ENCODE measurements at places on chromosomes 13 and 19.

- peaks cover 16% of the 10 kb centered on the region for H3K4me1 ChIP-seq
- H3K4me3 ChIP-seq, result no peak overlapping the region
- H3K36me3 ChIP-seq, result peaks cover 2% of the 10 kb centered on the region
- peaks cover 46% of the 10 kb centered on the region for H3K27me3 ChIP-seq
- H3K27ac ChIP-seq, result no peak overlapping the region
- DNase-seq, result no peak
Measured at GRCh38 chr19:51462276-51462675, 4.0 kb upstream of the SIGLEC8 start.

GRCh38 chr13:40158218-40158617, 502.8 kb downstream of the COG6 start:
- no peaks in the 10 kb centered on the region for H3K36me3 ChIP-seq
- no peak overlapping the region for H3K27ac ChIP-seq
- H3K4me1 ChIP-seq, result peaks cover 7% of the 10 kb centered on the region
- H3K27me3 ChIP-seq, result no peaks in the 10 kb centered on the region
- no peak overlapping the region for H3K4me3 ChIP-seq

DNA sequence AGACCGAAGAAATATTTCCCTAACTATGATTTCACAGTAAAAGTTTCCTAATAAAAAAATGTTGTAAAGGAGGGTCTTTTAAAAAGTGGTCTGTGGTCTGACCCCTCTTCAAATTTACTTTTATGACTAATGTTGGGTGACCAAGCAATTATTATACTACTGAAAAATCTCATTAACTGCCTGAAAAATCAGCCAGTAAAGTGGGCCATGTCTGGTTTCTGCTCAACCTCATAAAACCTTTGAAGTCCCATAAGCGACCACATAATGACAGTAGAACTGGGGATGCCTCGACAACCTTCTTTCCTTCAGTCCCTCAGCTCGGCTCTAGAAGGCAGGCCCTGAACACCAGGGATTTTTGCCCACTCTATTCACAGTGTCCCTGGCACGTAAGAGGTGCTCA, 434.3 kb downstream of the EFNB2 start:
- no peak for DNase-seq
- H3K27ac ChIP-seq, result no peak overlapping the region
- H3K27me3 ChIP-seq, result no peaks in the 10 kb centered on the region
- no peaks in the 10 kb centered on the region for H3K36me3 ChIP-seq
- H3K4me1 ChIP-seq, result no peaks in the 10 kb centered on the region
- H3K4me3 ChIP-seq, result no peak overlapping the region

DNA sequence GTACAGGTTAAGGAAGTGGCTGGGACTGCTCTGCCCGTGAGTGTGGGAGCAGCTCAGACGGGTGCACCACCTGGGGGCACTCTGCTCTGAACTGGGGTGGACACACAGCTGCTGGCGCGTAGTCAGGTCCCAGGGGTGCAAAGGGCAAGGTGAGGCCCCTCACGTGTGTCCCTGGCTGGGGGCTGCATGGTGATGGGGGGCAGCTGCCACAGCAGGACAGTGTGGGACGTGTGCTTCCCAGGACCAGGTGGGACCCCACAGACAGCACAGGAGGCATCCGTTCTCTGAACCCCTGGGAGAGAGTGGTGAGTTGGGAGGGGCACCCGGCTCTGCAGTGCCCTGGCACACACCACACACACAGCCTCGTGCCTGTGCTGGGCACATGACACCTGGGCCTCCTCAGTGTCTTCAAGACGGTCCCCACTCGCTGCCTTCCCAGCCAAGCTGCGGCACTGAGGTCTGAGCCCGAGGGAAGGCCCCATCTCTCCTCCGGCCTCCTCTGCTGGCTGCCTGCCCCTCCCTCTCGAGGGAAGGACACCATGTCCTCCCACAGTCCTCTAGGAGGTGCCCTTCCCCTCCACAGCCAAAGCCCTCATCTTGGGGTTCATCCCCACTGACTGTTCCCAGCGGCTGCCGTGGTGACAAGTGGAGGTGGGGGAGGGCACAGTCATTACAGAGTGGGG, 24.7 kb downstream of the CILP2 start:
- peak overlapping the region; percentile 43 for H3K27ac ChIP-seq
- peaks cover 22% of the 10 kb centered on the region for H3K4me1 ChIP-seq
- no peak overlapping the region for H3K4me3 ChIP-seq
- no peaks in the 10 kb centered on the region for H3K27me3 ChIP-seq
- H3K36me3 ChIP-seq, result peaks cover 53% of the 10 kb centered on the region

GRCh38 chr19:34220472-34221063, 33.8 kb upstream of the GARRE1 start:
- H3K27ac ChIP-seq, result no peak overlapping the region
- H3K4me1 ChIP-seq, result peaks cover 47% of the 10 kb centered on the region
- H3K4me3 ChIP-seq, result no peak overlapping the region
- peak; percentile 72 for DNase-seq
- peaks cover 75% of the 10 kb centered on the region for H3K36me3 ChIP-seq
- no peaks in the 10 kb centered on the region for H3K27me3 ChIP-seq

- no peak overlapping the region for H3K27ac ChIP-seq
- H3K4me1 ChIP-seq, result peaks cover 6% of the 10 kb centered on the region
- no peak for DNase-seq
Measured at GRCh38 chr19:48674216-48674809, 1.5 kb upstream of the NTN5 start.

DNA sequence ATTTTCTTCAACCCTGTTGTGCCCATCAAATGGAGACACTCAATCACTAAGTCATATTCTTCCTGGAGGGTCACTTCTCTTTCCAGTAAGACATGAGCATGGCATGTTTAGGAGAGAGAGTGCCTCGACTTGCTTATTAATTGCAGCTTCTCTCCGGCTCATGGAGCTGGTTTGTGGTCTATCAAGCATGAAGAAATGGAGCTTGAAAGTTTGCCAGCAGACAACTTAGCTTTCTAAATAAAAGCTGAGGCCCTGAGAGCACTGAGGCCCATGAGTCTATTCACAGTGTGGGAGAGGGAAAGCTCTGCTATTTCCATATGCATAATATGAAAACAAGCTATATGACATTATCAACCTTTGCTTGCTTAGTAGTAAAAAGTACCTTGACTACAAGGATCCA, 378.5 kb downstream of the FGF9 start:
- no peak for DNase-seq
- H3K4me3 ChIP-seq, result no peak overlapping the region
- no peak overlapping the region for H3K27ac ChIP-seq
- H3K36me3 ChIP-seq, result no peaks in the 10 kb centered on the region
- peaks cover 10% of the 10 kb centered on the region for H3K4me1 ChIP-seq
- H3K27me3 ChIP-seq, result no peaks in the 10 kb centered on the region

- no peak overlapping the region for H3K4me3 ChIP-seq
- H3K4me1 ChIP-seq, result peaks cover 17% of the 10 kb centered on the region
- peaks cover 34% of the 10 kb centered on the region for H3K36me3 ChIP-seq
- peaks cover 4% of the 10 kb centered on the region for H3K27me3 ChIP-seq
- DNase-seq, result no peak
Measured at GRCh38 chr19:53131085-53131590, 1.6 kb downstream of the ZNF415 start.

DNA sequence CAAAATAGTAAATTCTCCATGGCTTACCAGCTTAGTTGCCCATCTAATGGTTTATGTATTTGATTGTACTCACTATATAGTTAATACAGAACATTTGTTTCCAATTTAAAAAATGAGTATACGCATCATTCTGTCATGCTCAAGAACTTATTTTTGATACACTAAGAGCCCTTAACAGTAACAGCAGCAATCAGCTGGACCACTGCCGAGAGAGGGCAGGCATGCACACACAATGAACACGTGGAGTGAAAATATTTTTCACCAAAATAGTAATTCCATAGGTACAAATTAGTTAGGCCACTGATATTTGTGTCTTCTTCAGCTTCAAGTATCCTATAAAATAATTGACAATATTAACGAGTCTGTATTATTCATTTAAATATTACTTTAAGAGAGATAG, 109.9 kb downstream of the KLF12 start:
- H3K4me1 ChIP-seq, result peaks cover 33% of the 10 kb centered on the region
- H3K36me3 ChIP-seq, result peaks cover 44% of the 10 kb centered on the region
- H3K27me3 ChIP-seq, result no peaks in the 10 kb centered on the region
- no peak overlapping the region for H3K27ac ChIP-seq
- no peak for DNase-seq
- no peak overlapping the region for H3K4me3 ChIP-seq

GRCh38 chr19:18502638-18503294, 19.1 kb downstream of the ELL start:
- H3K36me3 ChIP-seq, result peaks cover 1% of the 10 kb centered on the region
- peaks cover 95% of the 10 kb centered on the region for H3K4me1 ChIP-seq
- DNase-seq, result no peak
- H3K27ac ChIP-seq, result peak overlapping the region; percentile 2
- H3K27me3 ChIP-seq, result no peaks in the 10 kb centered on the region

DNA sequence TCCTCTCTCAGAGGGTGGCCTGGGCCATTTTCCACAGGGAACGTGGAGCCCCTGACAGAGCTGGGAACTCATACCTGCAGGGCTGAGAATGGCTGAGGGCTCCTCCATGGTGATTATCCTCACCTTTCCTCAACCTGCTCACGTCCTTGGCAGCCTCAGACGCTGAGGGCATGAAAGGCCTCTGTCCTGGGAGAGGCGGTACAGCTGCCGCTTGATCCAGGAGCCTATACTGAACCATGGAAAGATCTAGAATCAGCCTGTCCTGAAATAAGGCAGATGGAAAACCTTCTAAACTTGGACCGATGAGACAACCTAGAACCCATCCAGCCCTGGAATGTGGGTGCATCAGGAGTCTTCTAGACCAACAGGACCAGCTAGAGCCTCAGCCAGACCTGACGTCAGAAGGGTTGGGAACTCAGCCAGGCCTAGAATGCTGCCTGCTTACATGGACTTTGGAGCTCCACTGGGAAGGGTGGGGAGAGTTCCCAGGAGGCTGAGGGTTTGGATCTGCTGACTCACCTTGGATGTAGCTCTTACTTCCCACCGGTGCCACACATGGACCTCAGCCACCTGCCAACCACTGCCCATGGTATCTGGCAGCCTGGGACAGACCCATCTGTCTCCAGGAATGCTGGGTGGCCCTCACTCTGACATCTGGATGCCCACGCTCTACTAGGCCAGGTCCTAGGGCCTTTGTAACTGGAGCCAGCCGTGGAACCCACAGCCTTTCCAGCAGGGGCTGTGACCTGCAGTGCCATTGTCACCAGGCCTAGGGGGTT, 7.5 kb downstream of the KCTD15 start:
- no peak for DNase-seq
- no peaks in the 10 kb centered on the region for H3K4me1 ChIP-seq
- H3K4me3 ChIP-seq, result no peak overlapping the region
- peaks cover 7% of the 10 kb centered on the region for H3K27me3 ChIP-seq
- no peak overlapping the region for H3K27ac ChIP-seq

- H3K4me3 ChIP-seq, result no peak overlapping the region
- no peaks in the 10 kb centered on the region for H3K4me1 ChIP-seq
- H3K27me3 ChIP-seq, result peaks cover 2% of the 10 kb centered on the region
- H3K36me3 ChIP-seq, result no peaks in the 10 kb centered on the region
- H3K27ac ChIP-seq, result no peak overlapping the region
Measured at GRCh38 chr13:78102121-78102677, 183.6 kb upstream of the EDNRB start.

DNA sequence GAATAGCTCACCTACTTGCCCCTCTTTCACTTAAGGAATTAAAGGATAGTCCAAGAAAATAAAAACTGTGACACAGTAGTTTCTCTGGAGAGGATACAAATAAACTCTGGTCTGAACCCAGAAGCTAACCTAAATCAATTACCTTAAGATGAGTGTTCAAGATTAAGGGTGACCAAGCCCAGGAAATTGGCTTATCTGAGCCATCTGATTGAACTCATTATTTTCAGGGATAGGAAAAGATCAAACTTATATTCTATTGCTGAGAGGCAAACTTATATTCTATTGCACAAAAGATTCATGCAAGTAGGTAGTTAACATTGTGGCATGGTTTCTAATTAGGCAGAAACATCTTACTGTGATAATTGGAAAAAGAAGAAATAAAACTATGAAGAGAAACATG, 175.1 kb downstream of the DCLK1 start:
- H3K36me3 ChIP-seq, result no peaks in the 10 kb centered on the region
- no peak overlapping the region for H3K27ac ChIP-seq
- peaks cover 3% of the 10 kb centered on the region for H3K4me1 ChIP-seq
- no peak for DNase-seq
- no peaks in the 10 kb centered on the region for H3K27me3 ChIP-seq
- H3K4me3 ChIP-seq, result no peak overlapping the region

DNA sequence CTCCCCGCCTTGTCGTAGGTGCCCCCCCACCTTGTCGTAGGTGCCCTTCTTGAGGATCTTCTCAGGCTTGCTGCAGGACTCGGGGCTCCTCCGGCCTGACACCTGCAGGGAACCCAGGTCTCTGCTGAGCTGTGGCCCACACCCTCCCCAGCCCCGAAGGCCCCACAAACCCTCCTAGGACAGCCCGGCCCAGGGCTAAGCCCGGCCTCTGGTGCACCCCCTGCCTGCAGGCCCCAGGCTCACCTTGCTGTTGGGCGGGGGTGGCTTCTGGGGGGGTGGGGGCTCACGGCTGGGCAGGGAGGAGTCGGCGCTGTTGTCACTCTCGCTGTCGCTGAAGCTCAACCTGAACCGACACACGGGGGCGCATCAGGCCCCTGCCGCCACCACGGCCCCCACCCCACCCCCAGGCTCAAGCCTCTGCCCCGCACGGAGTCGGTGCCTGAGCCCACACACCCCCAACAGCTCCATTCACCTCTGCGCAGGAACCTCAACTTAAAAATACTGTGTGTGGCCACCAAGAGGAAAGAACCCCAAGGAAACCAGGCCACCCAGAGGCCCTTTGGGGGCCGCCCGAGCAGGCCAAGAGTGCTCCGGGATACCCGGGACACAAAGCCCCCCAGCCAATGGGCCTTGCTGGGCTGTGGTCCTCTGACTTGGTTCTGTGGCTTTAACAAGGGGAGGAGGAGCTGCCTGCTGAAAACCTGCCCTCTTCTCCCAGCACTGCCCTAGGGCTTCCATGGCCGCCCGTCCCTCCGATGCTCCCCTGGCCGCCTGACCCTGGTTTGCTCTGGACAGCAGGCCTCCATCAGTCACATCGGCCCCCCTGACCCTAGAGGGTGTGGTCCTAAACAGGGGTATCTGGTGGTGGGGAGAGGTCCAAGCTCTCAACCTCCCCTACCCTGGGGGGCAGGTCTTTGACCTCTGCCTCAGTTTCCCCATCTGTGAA, 65.8 kb downstream of the MLLT1 start:
- H3K4me1 ChIP-seq, result no peaks in the 10 kb centered on the region
- DNase-seq, result no peak
- H3K36me3 ChIP-seq, result peaks cover 5% of the 10 kb centered on the region
- no peak overlapping the region for H3K4me3 ChIP-seq

- peaks cover 27% of the 10 kb centered on the region for H3K4me1 ChIP-seq
- H3K4me3 ChIP-seq, result no peak overlapping the region
- DNase-seq, result no peak
- H3K27me3 ChIP-seq, result peaks cover 9% of the 10 kb centered on the region
Measured at GRCh38 chr19:39318690-39319089, 2.0 kb downstream of the LRFN1 start.

All from activated CD8-positive, alpha-beta T cell treated with anti-CD3 and anti-CD28 coated beads, Interleukin-2, amount 10 ng/mL, durations not matched to agents 7 days and 5 days (primary cell).